ENCODE measurements at places on chromosomes 2 and 18.
A peak's percentile ranks its signal among the peaks of the same experiment; 100 is the strongest.

- no peak for DNase-seq
Measured at GRCh38 chr2:160790738-160791137, 297.1 kb upstream of the RBMS1 start.

DNA sequence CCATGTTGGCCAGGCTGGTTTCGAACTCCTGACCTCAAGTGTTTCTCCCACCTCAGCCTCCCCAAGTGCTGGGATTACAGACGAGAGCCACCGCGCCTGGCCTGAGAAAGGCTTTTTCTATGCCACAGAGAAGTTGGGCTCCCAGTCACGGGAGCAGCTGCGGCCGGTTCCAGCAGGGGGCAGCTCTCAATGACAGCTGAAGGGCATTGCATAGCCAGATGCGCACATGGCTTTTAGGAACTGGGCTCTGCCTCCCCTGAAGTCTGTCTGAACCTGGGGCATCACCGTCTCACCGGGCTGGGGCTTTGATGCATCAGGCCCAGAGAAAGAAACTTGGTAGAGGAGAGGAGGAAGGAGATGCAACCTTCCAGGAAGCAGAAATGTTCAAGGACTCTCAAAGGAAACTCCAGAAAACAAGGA, 84.2 kb upstream of the LAPTM4A start:
- peak; percentile 75 for DNase-seq

DNA sequence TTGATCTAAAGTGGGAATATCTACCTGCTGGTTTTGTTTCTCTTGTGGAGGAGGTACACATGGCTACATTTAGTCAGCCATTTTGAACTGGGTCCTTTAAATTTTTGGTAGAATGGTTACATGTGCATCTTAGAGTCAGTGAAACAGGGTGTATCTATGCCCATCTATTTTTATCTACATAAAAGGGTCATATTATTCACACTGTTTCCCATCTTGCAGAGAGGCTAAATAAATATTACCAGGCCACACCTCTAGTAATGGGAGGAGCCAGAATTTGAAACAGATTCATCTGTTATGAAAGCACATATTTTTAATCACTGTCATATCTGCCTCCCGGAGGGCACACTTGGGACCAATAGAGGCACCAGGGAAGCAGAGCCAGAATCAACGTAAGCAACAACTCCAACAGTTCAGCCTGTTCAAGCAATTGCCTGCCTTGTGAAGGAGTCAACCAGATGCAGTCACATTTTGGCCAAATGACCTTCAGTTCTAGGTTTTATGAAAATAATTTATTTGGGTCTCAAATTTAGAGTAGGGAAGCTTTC, 376.8 kb downstream of the TSN start:
- DNase-seq = no peak

DNA sequence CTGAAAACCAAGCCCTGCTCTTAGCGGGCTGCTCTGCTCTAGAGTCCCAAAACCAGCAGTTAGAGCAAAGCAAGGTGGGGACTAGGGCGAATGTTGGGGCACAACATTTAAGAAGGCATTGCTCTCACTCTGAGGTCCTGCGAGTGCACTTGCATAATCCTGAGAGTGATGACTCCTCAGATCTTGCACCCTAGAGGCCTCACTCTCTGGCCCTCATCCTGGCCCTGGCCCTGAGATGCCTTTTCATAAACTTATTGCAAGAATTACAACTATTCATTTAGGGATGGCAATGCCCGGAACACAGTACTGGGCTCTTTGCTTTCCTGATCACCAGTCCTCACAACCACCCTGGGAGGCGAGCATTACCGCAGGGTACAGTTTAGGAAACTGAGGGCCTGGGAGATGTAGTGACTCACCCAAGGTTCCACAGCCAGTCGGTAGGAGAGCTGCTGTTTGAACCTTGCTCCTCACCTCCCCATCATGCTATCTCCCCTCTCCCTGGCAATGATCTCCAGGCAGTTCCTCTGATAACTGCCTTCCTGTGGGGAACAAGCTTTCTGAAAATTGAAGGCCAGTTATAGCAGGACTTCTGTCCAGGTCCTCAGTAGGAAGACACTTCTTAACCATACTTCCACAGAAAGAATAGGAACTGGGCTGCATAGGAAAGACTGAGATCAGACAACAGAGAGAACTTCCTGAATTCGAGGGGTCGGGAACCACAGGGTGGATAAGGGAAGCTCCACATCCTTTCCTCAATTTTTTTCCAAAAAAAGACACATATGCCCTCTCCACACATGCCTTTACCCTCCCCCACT, 91.3 kb downstream of the TNS1 start:
- DNase-seq = no peak

DNA sequence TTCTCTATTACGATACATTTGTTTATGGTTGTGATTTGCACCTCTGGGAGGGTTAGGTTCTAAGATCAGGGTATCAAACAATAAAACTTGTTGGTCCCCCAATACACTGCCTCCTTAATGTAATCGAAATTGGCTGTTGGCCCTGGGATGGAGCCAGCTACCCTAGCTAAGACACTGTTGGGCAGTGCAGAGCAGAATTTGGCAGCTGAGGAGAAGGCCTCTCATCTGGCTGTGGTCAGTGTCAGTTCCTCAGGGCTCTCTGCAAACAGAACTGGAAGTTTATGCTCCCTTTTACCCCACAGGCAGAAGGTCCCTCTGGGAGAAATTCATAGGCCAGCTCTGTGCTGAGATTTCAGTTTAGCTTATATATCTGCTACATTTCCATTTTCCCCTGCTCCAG, 8.6 kb upstream of the HAAO start:
- no peak for DNase-seq

- DNase-seq = no peak
Measured at GRCh38 chr2:131044075-131044756, 49.0 kb downstream of the FAM168B start.

- DNase-seq = no peak
Measured at GRCh38 chr2:101893681-101894381, 97.9 kb upstream of the IL1R2 start.

DNA sequence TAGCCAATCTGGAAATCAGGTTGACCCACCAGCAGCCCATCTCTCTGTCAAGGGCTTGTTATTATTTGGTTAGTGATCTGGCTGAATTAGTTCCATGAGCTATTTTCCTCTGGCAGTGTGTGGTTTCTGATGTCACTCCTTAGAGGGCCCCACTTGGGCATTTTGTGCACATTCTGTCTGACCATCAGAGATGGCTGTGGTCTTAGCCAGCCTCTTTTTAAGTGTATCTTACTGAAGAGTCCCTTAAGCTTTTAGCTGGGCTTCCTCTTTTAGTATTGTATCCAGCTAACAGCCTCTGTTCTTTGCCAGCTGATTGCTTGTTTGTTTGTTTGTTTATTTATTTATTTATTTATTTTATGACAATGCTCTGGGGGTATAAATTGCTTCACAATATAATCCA, 951.1 kb upstream of the CNTNAP5 start:
- no peak for DNase-seq

GRCh38 chr2:18980104-18980785, 378.2 kb downstream of the OSR1 start:
- DNase-seq = no peak

GRCh38 chr2:63589148-63589958, 590 bp downstream of the MDH1 start:
- DNase-seq = peak; percentile 37

- DNase-seq = peak; percentile 3
Measured at GRCh38 chr2:205889114-205889513, 196.9 kb downstream of the INO80D start.

GRCh38 chr2:218981881-218982585, 3.0 kb downstream of the FEV start:
- DNase-seq = peak; percentile 34

DNA sequence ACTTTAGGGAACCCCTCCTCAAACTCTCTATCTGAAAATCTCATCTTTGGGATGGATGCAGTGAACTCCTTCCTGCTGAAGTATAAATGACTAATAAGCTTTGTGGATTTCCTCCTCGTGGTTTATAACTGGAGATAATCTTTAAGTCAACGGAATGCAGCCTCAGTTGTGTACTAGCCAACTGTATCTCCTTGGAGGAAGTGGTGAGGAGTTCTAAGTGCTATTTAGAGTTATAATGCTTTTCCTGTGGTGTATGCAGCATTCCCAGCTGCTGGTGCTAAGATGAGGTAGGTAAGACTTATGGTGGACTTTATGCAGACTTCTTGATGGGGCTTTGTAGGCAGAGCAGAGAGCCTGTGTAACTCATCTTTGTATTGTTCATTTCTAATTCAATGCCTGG, 90.9 kb downstream of the LYPD6B start:
- no peak for DNase-seq

GRCh38 chr2:38720613-38721241, 30.4 kb downstream of the SRSF7 start:
- DNase-seq = no peak

DNA sequence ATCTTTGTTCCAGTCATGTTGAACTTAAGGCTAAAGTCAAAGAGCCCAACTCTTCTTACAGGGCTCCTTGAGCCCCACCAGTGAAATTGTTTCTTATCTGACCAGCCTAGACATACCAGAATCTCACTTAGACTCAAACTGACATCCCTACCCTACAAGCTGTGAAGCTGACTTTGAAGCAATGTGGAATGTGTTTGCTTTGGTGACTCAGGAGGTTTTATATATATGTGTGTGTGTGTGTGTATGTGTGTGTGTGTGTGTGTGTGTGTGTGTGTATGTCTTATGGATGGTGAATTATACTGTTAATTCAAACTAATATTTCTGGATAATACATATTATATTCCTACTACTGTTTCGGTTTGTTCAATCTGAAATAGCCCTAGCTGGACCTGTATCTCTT, 67.3 kb downstream of the CAMKMT start:
- DNase-seq = peak; percentile 33

DNA sequence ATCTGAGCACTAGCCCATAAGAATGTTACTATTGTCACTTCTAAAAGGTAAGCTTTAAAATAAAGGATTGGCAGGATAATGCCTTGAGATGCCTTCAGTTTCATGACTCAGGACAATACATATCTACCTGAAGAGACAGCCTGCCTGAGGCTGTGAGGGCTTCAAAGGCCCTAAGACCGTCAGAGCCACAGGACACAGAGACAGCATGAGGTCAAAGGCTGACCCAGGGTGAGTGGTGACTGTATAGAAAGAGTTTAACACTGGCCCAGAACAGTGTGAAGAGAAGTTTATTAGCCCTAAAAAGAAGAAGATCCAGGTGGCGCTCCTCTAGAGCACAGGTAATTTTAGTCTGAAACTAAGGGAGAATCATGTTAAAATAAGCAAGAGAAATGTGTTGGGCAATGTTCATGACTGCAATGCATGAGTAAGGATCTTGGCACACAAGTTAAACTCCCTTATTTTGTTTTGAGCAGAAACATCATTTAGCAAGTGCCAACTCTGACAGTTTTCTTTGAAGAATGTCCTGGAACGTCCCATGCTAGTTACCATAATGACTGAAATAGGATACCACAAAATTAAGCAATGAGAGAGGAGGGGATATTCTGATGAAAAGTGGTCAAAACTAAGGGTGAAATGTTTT, 78.1 kb upstream of the FAM110C start:
- DNase-seq = no peak

DNA sequence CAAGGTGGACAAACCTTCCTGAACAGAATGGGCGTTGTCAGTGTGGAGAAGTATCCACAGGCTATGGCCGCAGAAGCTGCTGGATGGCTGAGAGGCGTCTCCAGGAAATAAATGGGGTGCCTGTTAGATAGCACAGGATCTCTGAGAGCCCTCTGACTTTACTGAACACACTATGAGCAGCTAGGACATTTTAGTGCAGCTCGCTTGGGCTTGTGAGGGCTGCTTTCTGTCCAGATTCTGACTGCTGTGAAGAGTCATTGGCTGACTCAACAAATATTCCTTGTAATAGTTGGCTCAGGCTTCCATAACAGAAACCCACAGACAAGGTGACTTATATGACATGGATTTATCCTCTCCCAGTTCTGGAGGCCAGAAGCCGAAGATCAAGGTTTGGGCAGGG, 100.2 kb upstream of the SNTG2 start:
- DNase-seq = no peak

DNA sequence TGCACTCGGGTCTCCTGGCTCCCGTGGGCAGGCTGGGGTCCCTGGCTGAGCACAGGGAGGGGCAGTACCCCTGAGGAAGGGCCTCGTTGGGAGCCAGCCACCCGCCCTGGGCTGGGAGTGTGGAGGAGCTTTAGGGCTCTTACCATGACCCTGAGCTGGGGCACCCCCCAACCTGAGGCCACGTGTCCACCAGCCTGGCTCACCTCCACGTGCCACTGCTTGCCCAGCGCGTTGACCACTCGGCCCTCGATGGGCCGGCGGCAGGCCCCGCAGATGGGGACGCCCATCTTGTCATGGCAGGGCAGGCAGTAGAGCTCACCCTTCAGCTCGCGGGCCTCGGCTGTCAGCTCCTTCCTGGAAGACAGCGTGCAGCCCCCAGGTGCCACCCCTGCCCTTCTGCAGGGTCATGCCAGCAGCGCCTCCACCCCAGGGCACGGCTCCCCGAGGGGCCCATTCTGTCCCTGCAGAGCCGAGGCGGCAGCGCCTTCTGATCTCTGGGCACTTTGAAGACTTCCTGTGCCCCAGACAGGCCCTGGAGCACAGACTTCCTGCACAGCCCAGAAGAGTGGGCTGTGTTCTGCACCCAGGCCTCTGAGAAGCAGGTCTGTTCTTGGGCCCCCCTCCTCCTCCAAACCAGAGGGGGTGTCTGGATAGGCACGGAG, 4.0 kb upstream of the GPR17 start:
- DNase-seq = no peak

DNA sequence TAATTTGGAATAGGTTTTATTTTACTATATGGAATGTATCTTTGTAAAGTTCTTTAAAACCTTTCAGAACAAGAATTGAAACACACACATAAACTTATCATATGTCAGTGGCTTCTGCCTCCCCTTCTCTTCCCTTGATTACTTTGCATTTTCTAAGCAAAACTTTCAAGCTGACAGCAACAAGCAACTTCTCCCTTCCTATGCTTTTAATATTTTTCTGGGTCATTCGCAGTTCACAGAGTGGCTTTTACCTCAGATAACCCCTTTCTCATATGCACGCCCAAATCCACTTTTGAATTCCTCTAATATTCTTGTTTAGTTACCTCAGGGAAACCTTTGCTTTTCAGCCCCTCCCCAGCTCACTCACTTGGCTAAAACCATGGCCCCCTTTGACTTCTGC, 36.7 kb upstream of the CDC42EP3 start:
- no peak for DNase-seq

DNA sequence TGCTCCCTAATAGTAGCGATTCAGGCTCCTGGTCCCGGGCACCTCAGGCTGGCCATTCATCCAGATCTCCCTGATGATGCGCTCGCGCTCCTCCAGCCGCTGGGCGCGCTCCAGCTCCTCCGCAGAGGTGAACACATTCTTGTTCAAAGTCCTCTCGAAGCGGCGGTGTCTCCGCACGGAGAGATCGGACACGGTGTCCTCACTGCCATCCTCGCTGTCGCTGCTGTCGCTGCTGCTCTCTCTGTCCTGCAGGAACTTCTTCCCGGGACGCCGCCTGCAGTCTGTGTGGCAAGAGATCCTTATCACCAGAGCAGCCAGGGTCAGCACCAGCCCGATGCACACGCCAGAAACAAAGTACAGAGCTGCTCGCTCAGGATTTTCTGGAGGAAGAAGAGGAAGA, 67.5 kb downstream of the EVA1A start:
- no peak for DNase-seq

DNA sequence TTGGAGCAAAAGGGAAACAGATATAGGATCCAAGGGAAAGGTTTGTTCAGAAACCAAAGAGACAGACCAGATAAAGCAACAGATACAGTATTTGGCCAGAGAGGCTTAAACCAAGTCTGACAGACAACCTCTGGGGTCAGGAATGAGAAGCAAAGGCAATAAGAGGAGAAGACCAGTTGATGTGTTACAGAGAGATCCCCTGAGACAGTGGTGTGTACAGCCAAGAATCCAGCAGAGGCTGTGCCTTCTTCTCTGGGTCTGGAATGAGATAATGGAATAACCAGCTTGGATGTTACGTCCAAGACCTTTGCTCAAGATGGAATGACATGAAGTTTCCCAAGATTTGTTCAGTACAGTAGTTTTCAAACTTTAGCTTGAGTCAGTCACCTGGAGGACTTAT, 61.1 kb downstream of the MDH1 start:
- DNase-seq = no peak

Measured in A549 (cell line).